ENCODE measurements at places on chromosomes 1 and 21.

DNA sequence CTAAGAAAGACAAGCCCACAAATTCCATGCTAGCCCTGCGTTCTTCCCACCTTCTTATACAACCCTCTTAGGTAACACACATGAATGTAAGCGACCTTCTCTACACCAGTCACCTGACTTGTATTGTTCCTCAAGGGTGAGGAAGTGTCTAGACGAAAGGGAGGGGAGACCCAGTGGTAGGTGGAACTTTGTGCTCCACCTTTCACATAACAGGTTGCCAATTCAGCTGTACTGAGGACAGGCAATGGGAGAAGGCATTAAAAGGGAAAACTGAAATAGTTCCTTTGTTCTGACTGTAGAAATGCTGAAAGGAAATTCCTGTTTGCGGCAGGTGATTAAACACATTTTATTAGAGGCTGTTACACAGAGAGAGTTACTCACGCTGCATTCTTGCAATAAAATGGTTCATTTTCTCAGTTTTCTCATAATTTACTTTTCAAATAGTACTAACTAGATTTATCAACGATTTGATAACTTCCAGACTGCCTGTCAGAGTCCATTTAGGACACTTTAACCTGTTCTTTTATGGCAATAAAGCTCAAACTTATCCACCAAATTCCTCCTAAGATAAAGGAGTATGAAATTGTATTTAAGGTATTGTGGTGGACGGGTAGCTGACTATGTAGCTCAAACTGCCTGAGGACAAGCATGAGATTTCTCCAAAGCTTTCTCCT lies 17.8 kb upstream of the CHRM3 start:
- no peak for DNase-seq

DNA sequence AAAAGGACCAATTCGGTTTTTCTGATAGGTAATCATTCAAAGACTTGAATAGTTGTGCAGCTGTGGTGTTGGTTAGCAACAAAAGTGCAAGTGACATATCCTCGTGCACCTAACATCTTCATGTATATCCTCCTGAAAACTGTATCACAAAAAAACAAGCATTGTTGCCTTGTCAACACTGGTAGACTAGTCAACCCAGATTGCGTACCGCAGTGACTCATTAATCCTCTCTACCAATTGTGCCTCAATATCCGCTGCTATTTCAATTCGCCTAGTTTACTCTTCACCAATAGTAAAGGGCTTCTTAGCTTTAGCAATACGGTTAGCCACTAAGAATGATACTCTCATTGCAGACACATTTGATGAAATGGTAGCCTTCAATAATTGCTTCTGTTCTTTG lies 3.5 kb downstream of the HHAT start:
- DNase-seq, result no peak

- DNase-seq, result no peak
These were observed 88.1 kb upstream of the CACYBP start for GRCh38 chr1:174911606-174912005.

GRCh38 chr1:232965912-232966217 lies 15.5 kb downstream of the NTPCR start:
- no peak for DNase-seq

DNA sequence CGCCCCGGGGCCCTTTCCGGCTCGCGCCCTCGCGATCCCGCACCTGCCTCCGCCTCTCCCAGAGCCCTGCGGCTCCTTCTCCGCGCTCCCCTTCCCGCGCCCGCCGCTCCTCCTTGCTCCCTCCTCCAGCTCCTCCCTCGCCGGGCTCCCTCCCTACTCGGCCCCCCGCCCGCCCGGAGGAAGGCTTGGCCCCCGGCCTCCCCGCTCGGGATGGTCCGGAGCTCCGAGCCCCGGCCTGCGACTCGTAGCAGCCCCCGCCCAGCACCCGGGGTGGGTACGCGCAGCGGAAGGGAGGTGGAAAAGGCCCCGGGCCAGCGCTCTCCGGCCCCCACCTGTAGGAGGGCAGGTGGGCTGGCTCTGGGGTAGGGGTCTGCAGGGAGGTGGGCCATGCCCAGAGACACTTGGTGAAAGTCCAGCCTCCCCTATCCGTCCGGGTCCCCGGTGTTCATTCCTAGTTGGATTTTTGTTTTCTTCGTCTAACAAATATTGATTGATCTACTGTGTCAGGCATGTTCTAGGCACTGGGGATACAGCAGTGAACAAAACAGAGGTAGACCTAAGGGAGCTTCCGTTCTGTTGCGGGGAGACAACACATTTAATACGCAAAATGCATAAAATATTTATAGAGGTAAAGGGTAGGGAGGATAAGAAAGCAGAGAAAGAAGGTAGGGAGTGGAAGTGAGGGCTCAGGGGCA lies at the start of gene HTR1D:
HTR1D (minus strand) TSS at position 82 of the 695 bp plus-strand sequence. CDS start 23,283 bp downstream, outside the sequence.
- no peak for DNase-seq

DNA sequence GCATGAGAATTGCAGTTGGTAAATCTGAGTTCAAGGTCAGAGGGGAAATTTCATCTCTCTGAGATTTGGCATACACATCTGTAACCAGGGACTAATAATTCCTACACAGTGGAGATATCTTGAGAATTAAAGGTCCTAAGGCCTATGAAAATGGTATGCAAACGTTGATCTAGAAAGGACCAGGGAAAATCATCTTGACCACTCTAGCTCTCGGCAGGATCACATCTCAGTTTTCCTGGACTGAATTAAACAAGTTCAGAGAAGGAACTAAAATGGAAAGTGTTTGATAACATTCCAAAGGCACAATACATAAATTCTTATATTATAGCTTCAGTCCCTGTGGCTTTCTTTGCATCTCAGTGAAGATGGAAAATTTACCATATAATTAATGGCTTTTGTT lies 28.5 kb upstream of the SIPA1L2 start:
- DNase-seq, result no peak

- no peak for DNase-seq
These were observed 282.4 kb upstream of the SGIP1 start for GRCh38 chr1:66251546-66251945.

DNA sequence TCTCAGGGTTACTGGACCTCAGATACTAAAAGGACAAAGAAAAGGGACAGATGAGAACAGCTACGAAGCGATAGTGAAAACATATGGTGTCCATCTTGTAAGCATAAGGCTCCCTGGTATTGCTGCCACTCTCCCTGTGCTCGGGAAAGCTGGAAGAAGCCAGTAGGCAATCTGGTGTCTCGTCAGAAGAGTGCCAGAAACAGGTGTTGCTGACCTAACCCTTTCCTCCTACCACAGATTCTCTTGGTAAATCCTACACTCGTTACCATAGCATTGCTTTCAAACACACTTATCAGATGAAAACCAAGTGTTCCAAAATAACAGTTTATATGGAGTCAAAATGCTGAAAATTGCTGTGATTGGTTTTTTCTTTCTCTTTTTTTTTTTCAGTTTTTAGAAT lies 146.3 kb downstream of the NRIP1 start:
- DNase-seq, result no peak

- no peak for DNase-seq
These were observed 7.3 kb downstream of the POU2F1 start for GRCh38 chr1:167227934-167228378.

All from stimulated activated CD4-positive, alpha-beta T cell treated with anti-CD3 and anti-CD28 coated beads, TNF-alpha, amount 100 ng/mL, for 24 hours (primary cell).